ENCODE measurements at places on chromosomes 4 and X. TPM values are rescaled to one million over a fixed set of nuclear protein-coding genes. Genes with fewer than 3 reads are reported as not detected.

- H3K27me3 ChIP-seq, result peaks cover 5% of the 10 kb centered on the region
- H3K36me3 ChIP-seq, result peaks cover 6% of the 10 kb centered on the region
- peak overlapping the region; percentile 99 for H3K27ac ChIP-seq
- H3K4me1 ChIP-seq, result peaks cover 6% of the 10 kb centered on the region
Observed at GRCh38 chrX:68499543-68500504, 973 bp downstream of the YIPF6 start.

GRCh38 chrX:107547621-107548020 is 80.7 kb upstream of the PRPS1 start:
- H3K27me3 ChIP-seq, result peaks cover 71% of the 10 kb centered on the region
- no peak overlapping the region for H3K4me3 ChIP-seq

Gene GRSF1
- total RNA-seq, result 69.3 TPM

GRCh38 chrX:65874110-65874509 is 165.8 kb downstream of the VSIG4 start:
- no peak overlapping the region for H3K4me3 ChIP-seq
- no peak for DNase-seq
- no peaks in the 10 kb centered on the region for H3K27me3 ChIP-seq
- H3K36me3 ChIP-seq, result no peaks in the 10 kb centered on the region
- H3K27ac ChIP-seq, result no peak overlapping the region
- H3K4me1 ChIP-seq, result peaks cover 10% of the 10 kb centered on the region

GRCh38 chr4:20317424-20317985 is 65.8 kb downstream of the SLIT2 start:
- peaks cover 5% of the 10 kb centered on the region for H3K4me1 ChIP-seq
- H3K36me3 ChIP-seq, result no peaks in the 10 kb centered on the region
- H3K27ac ChIP-seq, result no peak overlapping the region
- no peak for DNase-seq
- H3K4me3 ChIP-seq, result no peak overlapping the region
- no peaks in the 10 kb centered on the region for H3K27me3 ChIP-seq

DNA sequence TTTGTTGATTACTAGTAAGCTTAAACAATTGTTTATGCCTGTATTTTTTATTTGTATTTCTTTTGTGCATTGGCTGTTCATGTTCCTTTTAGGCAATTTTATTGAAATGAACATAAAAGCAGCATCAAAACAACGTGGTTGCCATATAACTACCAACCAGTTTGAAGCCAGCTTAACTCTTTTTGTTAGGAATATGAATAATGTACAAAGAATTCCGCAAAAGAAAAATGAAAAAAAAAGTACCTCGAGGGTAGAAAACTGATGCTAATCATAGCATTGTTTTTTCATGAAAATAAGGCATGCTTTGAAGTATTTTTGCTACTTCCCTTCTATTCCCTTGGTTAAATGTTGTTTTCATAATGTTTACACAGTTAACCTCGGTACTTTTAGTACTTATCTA is 1024.0 kb upstream of the SLIT2 start:
- peaks cover 7% of the 10 kb centered on the region for H3K4me1 ChIP-seq
- H3K36me3 ChIP-seq, result no peaks in the 10 kb centered on the region
- DNase-seq, result no peak

DNA sequence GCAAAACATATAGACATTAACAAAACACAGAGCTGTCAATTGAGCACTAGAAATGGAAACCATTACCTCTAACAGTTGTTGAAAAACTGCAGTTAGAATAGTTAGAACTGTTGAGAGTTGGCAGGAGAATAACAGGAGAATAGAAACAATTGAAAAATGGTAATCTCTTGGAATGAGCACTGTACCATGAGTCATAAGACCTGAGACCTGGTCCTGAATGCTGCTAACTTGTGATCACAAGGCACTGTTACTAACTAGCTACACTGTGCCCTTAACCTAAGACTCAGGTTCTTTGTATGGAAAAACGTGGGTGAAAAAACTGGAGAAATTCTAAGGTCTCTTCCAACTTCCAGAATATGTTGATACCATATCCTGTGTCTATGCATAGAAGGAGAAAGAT is 29.3 kb downstream of the FAM114A1 start:
- peaks cover 29% of the 10 kb centered on the region for H3K36me3 ChIP-seq
- no peaks in the 10 kb centered on the region for H3K4me1 ChIP-seq
- no peak overlapping the region for H3K4me3 ChIP-seq
- H3K27ac ChIP-seq, result no peak overlapping the region

DNA sequence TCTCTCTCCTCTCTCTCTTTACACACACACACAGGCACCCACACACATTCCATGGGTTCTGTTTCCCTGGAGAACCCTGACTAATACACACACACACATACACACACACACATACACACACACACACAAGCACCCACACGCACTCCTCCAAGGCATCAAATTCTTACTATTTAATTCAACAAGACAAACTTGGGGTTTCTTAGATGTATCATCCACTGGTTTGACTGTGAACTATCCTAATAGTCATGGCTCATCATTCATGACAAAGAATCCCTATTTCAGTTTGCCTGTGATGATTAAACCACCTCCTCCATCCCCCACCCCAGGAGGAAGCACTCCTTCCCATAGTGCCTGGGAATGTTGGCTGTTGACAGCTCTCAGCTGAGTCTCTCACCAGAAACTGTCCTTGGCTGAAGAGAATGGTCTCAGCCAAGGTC is 98.2 kb downstream of the USP46 start:
- H3K36me3 ChIP-seq, result peaks cover 5% of the 10 kb centered on the region
- no peak overlapping the region for H3K4me3 ChIP-seq
- peaks cover 6% of the 10 kb centered on the region for H3K4me1 ChIP-seq
- DNase-seq, result no peak
- no peaks in the 10 kb centered on the region for H3K27me3 ChIP-seq

Gene KLHL13
- 1.6 TPM for total RNA-seq

- no peak overlapping the region for H3K27ac ChIP-seq
- no peaks in the 10 kb centered on the region for H3K36me3 ChIP-seq
- DNase-seq, result no peak
- H3K4me3 ChIP-seq, result peak overlapping the region; percentile 65
Observed at GRCh38 chrX:25012793-25013631, 2.8 kb downstream of the ARX start.

- DNase-seq, result no peak
- H3K27ac ChIP-seq, result no peak overlapping the region
- no peak overlapping the region for H3K4me3 ChIP-seq
- H3K4me1 ChIP-seq, result peaks cover 6% of the 10 kb centered on the region
Observed at GRCh38 chr4:164350061-164350460, 403.9 kb upstream of the SMIM31 start.

Gene CABS1
- not detected for total RNA-seq

DNA sequence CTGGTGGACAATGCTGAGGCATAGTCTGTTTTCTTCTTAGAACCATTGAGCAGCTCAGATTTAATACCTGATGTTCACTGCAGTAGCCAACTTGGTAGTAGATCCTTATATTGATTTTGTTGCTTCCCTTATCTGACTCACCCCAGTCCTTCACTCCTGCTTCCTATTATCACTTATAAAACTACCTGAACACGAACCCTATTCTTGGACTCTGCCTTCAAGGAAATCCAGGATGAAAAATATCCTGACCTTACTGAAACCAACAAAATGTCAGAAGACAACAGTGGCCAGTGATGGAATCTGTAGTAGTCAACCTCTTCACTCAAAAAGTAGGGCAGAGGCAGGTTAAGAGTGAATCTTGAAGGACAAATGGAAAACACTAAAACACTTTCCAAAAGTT is 98.1 kb downstream of the CPEB2 start:
- H3K4me3 ChIP-seq, result no peak overlapping the region
- H3K36me3 ChIP-seq, result no peaks in the 10 kb centered on the region
- H3K4me1 ChIP-seq, result peaks cover 6% of the 10 kb centered on the region
- H3K27ac ChIP-seq, result no peak overlapping the region
- no peaks in the 10 kb centered on the region for H3K27me3 ChIP-seq

Gene DSPP
- total RNA-seq, result not detected

GRCh38 chr4:146790515-146790914 is 151.8 kb downstream of the POU4F2 start:
- no peak overlapping the region for H3K4me3 ChIP-seq
- H3K27me3 ChIP-seq, result peaks cover 49% of the 10 kb centered on the region
- no peaks in the 10 kb centered on the region for H3K4me1 ChIP-seq
- no peaks in the 10 kb centered on the region for H3K36me3 ChIP-seq

DNA sequence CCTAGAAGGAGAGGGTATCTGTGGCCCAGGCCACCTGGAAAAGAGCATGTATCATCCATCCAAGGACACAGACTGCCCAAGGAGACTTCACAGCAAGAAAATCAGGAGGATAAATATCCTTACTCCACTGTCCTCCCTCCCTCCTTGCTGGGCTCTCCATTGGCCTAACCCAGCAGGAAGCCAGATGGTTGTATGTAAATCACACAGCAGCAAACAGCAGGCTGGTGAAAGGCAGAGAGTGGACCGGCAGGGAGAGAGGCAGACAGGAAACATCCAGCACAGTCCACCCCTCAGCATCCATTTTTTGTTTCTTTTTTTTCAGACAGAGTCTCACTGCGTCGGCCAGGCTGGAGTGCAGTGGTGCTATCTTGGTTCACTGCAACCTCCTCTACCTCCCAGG is 17.5 kb downstream of the TXK start:
- H3K4me1 ChIP-seq, result no peaks in the 10 kb centered on the region
- DNase-seq, result no peak
- no peak overlapping the region for H3K4me3 ChIP-seq
- no peak overlapping the region for H3K27ac ChIP-seq
- H3K36me3 ChIP-seq, result no peaks in the 10 kb centered on the region
- no peaks in the 10 kb centered on the region for H3K27me3 ChIP-seq

Gene ODAPH
- not detected for total RNA-seq

DNA sequence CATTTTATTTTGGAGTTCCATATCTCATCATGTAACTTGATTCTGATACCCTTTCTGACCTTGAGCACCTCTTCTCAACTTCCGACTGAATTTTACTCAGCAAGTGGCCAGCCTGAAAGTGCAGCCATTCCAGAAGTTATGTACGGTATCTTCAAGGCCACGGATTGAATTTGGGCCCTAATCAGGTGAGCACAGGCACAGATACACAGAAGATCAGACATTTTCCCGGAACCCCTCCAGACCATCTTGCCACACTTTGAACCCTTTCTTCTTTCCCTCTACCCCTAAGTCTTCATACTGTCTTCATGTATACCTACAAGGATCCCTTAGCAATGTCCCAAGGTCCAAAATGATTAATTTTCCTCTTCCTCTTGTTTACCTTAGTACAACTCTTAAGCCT is 108.2 kb downstream of the FNIP2 start:
- DNase-seq, result no peak
- no peak overlapping the region for H3K27ac ChIP-seq
- H3K36me3 ChIP-seq, result peaks cover 4% of the 10 kb centered on the region
- H3K27me3 ChIP-seq, result no peaks in the 10 kb centered on the region

GRCh38 chrX:12080265-12080664 is 58.0 kb upstream of the FRMPD4 start:
- H3K27ac ChIP-seq, result no peak overlapping the region
- peaks cover 51% of the 10 kb centered on the region for H3K27me3 ChIP-seq
- no peaks in the 10 kb centered on the region for H3K36me3 ChIP-seq
- peak; percentile 62 for DNase-seq

DNA sequence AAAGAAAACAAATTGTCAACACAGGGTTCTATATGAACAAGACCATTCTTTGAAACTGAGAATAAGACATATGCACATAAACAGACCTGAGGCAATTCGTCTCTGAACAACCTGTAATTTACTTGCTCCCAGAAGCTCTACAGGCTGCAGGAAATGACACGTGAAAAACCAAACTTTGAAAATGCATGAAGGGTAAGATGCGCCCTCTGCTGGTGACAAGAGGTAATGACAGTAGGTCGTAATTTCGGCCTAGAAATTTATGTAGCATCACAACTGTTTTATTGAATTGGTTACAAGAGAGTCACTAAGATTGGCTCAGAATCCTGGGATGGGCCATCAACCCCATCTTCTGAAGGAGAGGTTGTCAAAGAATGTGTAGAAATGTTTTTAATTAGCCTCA is 276.5 kb downstream of the PPP4R3C start:
- no peaks in the 10 kb centered on the region for H3K27me3 ChIP-seq
- DNase-seq, result peak; percentile 55
- no peak overlapping the region for H3K4me3 ChIP-seq
- H3K36me3 ChIP-seq, result no peaks in the 10 kb centered on the region

DNA sequence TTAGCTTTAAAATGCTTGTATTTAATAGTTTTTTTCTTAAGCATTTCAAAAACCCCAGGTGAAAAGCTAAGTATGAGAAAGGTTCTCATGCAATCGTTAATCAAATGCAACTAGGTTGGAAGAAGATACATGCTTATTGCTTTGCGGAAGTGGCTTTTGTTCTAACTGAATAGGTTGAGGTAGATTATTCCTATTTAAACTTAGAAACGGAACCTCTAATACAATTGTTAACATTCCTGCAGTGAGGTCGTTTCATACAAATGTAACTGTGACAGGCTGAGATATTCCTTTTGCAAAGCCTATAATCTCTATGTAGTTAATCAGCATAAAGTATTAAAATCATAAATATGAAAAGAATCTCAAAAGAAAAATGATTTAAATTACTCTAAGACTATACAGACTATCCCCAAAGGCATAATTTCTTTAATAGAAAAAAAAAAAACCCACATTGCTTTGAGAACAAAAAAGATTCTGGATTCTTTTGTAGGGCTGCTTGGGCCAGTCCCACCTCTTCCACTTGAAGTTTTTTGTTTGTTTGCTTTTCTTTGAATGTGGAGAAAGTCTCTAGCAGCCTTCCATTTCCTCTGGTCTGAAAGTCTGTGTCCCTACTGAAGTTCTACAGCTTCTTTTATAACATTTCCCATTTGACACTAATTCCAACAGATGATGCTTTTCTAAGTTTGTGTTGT is 25.6 kb upstream of the SORBS2 start:
- no peaks in the 10 kb centered on the region for H3K27me3 ChIP-seq
- no peaks in the 10 kb centered on the region for H3K4me1 ChIP-seq
- no peak overlapping the region for H3K4me3 ChIP-seq

- DNase-seq, result peak; percentile 21
- no peaks in the 10 kb centered on the region for H3K36me3 ChIP-seq
- no peaks in the 10 kb centered on the region for H3K27me3 ChIP-seq
- no peak overlapping the region for H3K27ac ChIP-seq
- H3K4me1 ChIP-seq, result peaks cover 5% of the 10 kb centered on the region
- no peak overlapping the region for H3K4me3 ChIP-seq
Observed at GRCh38 chr4:119690871-119691270, 62.3 kb upstream of the PDE5A start.

- no peaks in the 10 kb centered on the region for H3K4me1 ChIP-seq
- no peaks in the 10 kb centered on the region for H3K36me3 ChIP-seq
- no peaks in the 10 kb centered on the region for H3K27me3 ChIP-seq
- no peak overlapping the region for H3K4me3 ChIP-seq
- no peak for DNase-seq
Observed at GRCh38 chr4:42167709-42168108, 15.3 kb upstream of the BEND4 start.

Gene PCDH11X
- 0.05 TPM for total RNA-seq

Gene HSFX2
- total RNA-seq, result not detected

GRCh38 chrX:14361435-14361834 is 167.9 kb upstream of the GLRA2 start:
- no peak overlapping the region for H3K4me3 ChIP-seq
- H3K4me1 ChIP-seq, result peaks cover 10% of the 10 kb centered on the region
- H3K27ac ChIP-seq, result no peak overlapping the region
- no peak for DNase-seq

- H3K4me3 ChIP-seq, result no peak overlapping the region
- H3K4me1 ChIP-seq, result no peaks in the 10 kb centered on the region
- no peaks in the 10 kb centered on the region for H3K27me3 ChIP-seq
- H3K27ac ChIP-seq, result no peak overlapping the region
- no peaks in the 10 kb centered on the region for H3K36me3 ChIP-seq
- no peak for DNase-seq
Observed at GRCh38 chr4:150007512-150007911, 70.7 kb upstream of the DCLK2 start.

GRCh38 chr4:14539246-14539645 is 463.0 kb upstream of the CPEB2 start:
- H3K4me3 ChIP-seq, result no peak overlapping the region

- peak overlapping the region; percentile 98 for H3K27ac ChIP-seq
- H3K4me3 ChIP-seq, result peak overlapping the region; percentile 98
- H3K4me1 ChIP-seq, result peaks cover 23% of the 10 kb centered on the region
- H3K36me3 ChIP-seq, result peaks cover 22% of the 10 kb centered on the region
Observed at GRCh38 chr4:102869569-102870197, 891 bp downstream of the CISD2 start.
